ENCODE measurements at places on chromosomes 1 and 21.

GRCh38 chr1:76494807-76495206 lies 372.5 kb upstream of the ST6GALNAC5 start:
- no peak for DNase-seq

- DNase-seq, result no peak
Measured at GRCh38 chr1:101526813-101527212, 290.0 kb downstream of the S1PR1 start.

- DNase-seq, result no peak
Measured at GRCh38 chr1:111354584-111354983, 63.9 kb downstream of the CHIA start.

GRCh38 chr1:86563849-86564248 lies 17.0 kb downstream of the CLCA4 start:
- no peak for DNase-seq

DNA sequence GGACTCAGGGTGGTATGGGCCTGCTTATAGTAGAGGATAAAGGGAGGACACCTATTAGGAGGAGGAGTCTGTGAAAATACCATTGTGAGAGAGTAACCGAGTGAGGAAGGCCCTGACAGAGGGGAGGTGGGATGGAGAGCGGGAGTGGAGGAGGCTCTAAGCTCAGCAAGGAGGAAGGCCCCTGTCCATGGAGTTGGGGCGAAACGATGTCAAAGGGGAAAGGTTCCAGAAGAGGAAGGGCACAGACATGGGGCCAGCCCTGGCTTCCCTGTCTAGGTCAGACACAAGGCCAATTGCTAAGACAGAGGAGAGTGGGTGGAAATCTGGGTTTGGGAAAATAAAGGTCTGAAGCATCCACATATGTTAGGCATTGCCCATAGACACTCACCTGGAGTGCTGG lies 44.2 kb downstream of the ELK4 start:
- DNase-seq, result no peak

- no peak for DNase-seq
Measured at GRCh38 chr21:42063191-42063570, 7.9 kb upstream of the UMODL1 start.

DNA sequence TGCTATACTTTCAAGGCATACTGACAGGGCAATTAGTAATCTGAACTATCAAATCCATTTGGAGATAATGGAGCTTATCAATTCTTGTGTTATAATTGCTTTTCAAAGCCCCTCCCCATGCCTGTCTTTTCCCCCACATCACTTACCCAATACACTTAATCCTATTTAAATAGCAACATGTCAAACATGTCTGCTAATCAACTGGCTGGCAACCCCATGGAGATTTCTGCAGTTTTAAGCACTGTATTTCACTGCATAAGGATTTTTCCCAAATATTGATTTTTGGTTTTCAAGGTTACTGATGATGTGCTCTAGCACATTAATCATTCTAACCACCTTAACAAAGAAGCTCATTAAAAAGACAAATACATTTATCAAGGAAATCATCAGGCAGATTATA lies 800.3 kb downstream of the PLA2G4A start:
- no peak for DNase-seq

DNA sequence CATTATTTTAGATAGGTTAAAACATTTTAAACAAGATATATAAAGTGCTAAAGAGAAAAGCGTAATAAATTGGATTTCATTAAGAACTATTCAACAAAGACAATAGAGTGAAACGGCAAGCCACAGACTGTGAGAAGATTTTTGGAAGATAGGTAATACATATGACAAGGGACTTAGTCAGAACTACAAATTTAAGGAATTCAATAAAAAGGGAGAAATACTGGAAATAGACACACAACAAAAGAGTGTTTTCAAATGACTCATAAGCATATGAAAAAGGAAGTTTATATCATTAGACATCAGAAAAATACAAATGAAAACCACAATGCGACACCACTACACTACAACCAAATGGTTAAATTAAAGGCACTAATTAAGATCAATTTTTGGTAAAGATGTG lies 90.5 kb downstream of the GDAP2 start:
- DNase-seq, result no peak

DNA sequence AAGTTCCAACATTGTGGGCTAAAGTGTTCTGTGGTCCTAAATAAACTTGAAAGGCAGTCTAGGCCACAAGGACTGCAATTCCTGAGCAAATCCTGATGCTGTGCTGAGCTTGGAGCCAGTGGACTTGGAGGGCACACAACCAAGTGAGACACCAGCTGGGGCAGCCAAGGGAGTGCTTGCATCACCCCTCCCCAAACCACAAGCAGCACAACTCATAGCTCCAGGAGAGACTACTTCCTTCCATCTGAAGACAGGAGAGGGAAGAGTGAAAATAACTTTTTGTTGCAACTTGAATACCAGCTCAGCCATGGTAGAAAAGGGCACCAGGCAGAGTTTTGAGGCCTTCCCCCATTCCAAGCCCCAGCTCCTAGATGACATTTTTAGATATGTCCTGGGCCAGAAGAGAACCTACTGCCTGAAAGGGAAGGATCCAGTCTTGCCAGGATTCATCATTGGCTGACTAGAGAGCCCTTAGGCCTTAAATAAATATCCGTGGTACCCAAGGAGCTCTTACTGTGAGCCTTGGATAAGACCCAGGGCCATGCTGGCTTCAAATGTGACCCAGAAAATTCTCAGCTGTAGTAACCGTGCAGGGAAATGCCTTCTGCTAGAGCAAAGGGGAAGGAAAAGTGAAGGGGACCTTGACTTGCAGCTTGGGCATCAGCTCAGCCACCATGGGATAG lies 35.4 kb upstream of the LRRC8B start:
- DNase-seq, result no peak

DNA sequence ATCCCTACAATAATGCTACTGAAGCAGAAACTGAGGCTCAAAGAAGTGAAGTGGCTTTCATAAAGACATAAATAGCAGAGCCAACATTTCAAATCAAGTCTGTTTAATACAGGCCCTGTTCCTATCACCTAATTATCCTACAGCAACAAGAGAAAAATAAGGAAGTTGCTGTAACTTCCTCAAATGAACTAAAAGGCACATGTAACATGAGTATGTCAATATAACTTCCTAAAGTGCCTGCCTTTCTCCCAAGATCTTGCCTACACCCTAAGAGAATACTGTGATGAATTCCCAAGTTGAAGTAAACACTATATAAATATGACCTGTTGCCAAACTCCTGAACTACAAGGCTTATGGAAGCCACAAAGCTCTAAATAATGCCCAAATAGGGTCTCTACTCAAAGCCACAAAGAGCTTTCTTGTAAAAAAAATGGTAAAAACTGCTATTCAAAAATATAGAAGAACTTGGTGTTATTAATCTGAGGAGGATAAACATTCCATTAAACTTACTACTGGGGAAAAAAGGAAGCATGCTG lies 8.6 kb downstream of the BEND5 start:
- no peak for DNase-seq

DNA sequence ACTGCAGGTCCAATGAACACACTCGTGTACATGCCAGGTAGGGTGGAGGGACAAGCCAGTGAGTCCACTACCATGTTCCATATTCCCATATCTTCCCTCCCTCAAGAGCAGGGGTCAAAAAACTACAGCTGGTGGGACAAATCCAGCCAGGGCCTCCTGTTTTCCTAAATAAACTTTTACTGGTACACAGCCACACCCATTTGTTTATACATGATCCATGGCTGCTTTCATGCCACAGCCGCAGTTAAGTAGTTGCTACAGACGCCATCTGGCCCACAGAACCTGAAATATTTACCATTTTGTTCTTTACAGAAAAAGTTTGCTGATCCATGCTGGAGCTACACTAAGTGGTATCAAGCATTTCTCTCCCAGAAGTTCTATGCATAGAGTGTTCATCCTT lies 42.4 kb downstream of the CASQ2 start:
- DNase-seq, result no peak

DNA sequence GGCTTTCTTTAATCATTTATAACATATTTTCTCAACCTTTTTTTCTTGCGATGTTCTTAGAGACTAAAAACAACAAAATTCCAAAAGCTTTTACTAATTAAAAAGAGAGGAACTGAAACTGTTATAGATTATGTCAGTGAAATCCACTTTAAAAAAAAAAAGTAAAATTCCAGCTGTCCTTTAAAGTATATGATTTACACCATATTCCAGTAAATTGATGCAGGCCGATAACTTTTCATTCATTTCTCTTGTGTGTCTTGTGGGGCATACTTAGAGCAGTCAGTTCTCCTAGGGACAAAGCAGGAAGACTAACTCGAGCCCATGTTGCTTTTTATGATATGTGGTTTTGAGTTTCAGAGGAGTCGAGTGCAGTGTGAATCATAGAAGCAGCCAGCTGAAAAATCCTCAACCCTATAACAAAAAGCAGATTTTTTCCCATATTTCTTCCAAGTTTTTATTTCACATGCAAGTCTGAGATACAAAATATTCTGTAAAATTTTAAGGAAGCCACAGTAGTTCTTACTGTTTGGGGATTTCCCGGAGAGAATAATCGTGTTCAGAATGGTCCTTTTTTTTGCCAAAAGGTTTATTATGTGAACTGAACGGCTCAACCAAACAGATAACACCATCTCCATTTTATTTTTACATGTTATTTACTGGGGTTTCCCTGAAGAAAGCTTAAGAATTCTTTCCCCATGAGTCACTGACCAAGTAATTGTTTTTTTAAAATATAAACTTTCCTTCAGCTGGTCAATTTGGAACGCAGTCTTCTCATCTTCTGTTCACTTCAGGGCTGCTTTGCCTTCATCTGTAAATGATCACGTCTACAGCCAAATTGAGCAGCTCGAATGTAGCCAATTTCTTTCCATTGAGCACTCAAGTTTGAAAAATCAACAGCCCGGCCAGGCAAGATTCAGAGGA lies 77.0 kb upstream of the C1orf105 start:
- DNase-seq, result no peak

- no peak for DNase-seq
Measured at GRCh38 chr1:24417681-24418080, 2.1 kb downstream of the NIPAL3 start.
